Esophagus squamous epithelium (tissue), 5 donors: ENCODE measurements at places on chromosomes 7 and 10.

DNA sequence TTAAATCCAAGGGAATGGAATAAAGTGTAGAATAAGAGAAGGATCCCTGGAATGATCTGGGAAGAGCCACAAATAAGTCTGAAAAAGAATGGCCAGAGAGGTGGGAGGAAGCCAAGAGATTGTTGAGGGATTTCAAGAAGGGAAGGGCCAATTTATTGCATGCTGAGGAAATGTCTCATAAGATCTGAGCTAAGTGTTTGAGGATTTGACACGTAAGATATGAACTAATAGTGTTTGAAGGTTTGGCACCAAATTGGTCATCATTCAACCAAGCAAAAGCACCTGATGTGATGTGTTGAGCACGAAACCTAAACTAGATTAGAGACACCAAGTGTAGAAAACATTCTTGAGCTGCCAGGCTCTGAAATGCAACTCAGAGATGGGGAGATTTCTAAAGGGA lies 97.9 kb downstream of the TSPAN12 start:
- no peak overlapping the region for H3K4me3 ChIP-seq
- H3K27me3 ChIP-seq: no peaks in the 10 kb centered on the region
- H3K36me3 ChIP-seq: no peaks in the 10 kb centered on the region
- DNase-seq: no peak
- no peak overlapping the region for H3K27ac ChIP-seq

- H3K4me3 ChIP-seq: no peak overlapping the region
- no peaks in the 10 kb centered on the region for H3K27me3 ChIP-seq
- no peak for DNase-seq
Measured at GRCh38 chr10:86579883-86580520, 58.4 kb upstream of the WAPL start.

DNA sequence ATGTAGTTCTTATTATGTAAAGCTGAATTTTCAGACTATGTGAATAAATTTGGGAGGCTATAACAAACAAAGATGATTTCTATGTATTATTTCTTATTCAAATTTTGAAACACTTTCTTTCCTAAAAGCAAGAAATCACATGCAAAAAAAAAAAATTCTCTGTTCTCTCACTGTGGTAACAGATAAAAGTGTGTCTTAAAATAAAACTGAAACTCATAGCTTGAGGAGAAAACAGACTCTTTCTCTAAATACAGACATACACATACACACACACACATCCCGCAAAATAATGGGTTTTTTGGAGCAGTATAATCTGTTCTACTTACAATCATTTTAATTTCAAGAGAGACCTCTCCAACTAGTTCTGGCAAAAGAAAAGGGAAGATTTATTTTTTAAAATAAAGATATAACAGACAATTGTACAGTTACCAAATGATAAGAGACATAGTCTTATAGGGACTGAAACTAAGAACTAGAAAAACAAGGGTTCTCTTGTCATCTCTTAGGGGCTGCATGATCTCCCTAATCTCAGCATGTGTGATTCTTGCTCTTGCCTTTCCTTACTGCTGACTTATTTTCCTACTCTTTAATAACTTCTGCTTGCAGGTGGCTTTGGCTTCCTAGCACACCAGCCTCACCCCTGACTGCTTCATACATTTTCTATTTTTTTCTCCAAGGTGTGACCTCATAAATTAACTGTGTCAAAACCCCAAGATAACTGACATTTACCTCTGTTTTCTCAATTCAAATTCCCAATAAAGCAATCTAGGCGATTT lies 483.5 kb upstream of the POT1 start:
- H3K27me3 ChIP-seq: no peaks in the 10 kb centered on the region
- no peak overlapping the region for H3K27ac ChIP-seq
- no peak for DNase-seq
- H3K4me1 ChIP-seq: no peaks in the 10 kb centered on the region
- no peak overlapping the region for H3K4me3 ChIP-seq
- no peaks in the 10 kb centered on the region for H3K36me3 ChIP-seq

DNA sequence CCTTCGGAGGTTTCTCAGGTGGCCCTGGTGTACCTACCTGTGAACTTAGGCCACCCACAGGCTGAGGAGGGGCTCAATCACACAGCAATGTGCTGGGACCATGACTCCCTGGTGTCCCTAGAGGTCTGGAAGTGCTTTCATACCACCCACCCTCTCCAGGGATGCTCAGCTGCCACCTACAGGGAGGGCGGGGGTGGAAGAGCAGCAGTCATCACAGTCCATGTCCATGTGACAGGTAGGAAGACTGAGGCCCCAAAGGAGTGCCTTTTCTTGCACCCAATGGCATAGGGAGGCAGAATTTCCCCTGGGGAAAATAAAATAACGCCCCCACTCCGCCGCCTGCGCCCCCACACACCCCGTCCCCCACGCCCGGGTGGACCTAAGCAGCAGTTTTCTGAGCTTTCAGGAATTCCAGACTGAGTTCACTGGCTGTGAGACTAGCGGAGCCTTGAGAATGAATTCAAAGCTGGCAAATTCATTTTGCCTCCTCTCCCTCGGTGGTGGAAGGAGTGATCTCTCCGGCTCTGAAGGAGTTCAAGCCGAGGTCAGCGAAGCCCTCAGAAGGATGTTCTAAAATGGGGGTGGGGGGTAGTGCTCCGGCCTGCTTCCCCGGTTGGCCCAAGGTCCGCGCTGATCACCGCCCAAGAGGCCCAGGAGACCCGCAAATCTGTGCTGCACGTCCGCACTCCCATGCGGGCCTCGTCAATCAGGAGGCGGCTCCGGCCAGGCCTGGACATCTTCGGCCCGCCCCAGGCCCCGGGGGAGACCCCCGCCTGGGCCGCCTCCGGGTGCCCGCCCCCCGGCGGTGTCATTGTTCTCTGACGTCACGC lies 2.1 kb upstream of the ZMIZ1 start:
- no peaks in the 10 kb centered on the region for H3K27me3 ChIP-seq
- no peak for DNase-seq
- no peaks in the 10 kb centered on the region for H3K36me3 ChIP-seq
- peak overlapping the region; percentile 100 for H3K27ac ChIP-seq
- peak overlapping the region; percentile 84 for H3K4me3 ChIP-seq
- peaks cover 32% of the 10 kb centered on the region for H3K4me1 ChIP-seq

DNA sequence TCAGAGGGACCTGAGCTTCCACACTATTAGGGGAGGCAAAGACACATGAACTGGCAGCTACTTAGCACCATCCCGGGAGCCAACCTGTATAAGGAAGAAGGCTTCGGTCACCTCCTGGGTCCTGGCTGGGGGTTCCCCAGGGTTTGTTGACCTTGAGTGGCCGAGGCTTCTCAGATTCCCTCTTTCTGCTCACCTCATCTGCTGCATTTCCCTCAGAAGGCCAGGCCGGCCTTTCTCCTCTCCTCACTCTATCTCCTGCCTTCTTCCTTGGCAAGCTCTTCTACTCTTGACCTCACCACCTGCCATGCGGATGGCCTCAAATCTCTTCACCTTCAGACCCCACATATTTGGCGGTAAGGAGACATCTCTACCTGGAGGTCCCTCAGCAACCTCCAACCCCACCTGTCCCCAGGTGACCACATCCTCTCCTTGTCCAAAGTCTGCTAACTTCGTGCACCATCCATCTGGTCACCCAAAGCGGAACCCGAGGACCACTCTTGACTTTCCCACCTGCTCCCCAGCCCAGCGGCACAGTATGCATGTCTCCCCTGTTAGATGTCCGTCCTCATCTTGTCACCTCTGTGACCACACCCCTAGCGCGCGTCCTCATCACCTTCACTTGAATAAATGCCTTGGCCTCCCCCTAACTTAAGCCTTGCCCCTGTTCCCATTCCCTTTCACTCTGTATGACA lies 133.8 kb upstream of the UNC5B start:
- H3K4me3 ChIP-seq: no peak overlapping the region
- peaks cover 29% of the 10 kb centered on the region for H3K4me1 ChIP-seq
- H3K36me3 ChIP-seq: no peaks in the 10 kb centered on the region
- no peak for DNase-seq
- no peaks in the 10 kb centered on the region for H3K27me3 ChIP-seq
